ENCODE measurements at places on chromosomes 7 and 10. TPM values are rescaled to one million over a fixed set of nuclear protein-coding genes. Genes with fewer than 3 reads are reported as not detected.

- no peak for DNase-seq
Measured at GRCh38 chr10:117169480-117169879, 27.8 kb upstream of the KCNK18 start.

DNA sequence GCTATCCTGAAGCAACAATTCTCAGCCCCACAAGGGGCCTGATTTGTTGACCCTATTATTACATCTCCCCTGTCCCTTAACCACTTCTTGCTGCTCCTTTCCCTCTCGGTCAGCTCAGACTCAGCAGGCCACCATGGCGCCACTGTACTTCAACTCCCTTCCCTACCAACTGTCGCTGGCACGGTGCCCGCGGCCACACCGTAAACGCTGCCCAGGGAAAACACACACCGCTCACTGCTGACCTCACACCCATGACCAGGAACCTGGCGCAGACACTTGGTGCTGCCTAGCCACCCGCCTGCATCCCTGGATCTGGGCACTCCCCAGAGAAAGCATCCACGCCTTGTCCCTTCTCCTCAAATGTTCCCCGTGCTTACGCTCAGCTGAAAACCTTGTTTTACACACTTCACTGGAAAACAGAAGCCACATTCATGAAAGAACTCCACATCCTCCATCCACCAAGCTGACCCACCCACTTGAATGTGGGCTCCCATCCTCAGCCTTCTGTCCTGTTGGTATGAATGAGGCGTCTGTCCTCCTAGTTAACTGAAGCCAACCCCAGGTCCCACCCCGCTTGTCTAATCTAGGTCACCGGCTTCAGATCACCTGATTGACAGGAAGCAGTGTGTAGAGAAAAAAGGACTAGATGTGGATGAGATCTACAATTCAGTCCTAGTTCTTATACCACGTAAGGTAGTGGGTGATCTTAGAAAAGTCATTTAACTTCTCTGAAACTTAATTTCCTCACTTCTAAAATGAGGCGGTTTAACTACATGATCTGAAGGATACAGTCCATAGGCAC lies 28.5 kb upstream of the CRYGN start:
- DNase-seq = no peak

GRCh38 chr10:69269761-69270160 lies 8.5 kb upstream of the HK1 start:
- DNase-seq = no peak

GRCh38 chr7:41912851-41913567 lies 210.1 kb upstream of the INHBA start:
- DNase-seq = no peak

GRCh38 chr7:85054306-85054705 lies 132.6 kb downstream of the SEMA3D start:
- no peak for DNase-seq

GRCh38 chr7:112985377-112985987 lies 101.1 kb downstream of the GPR85 start:
- DNase-seq = no peak

GRCh38 chr10:131041441-131041840 lies 270.1 kb downstream of the TCERG1L start:
- DNase-seq = peak; percentile 18

- DNase-seq = no peak
Measured at GRCh38 chr10:124063750-124064603, 29.4 kb downstream of the CHST15 start.

- no peak for DNase-seq
Measured at GRCh38 chr10:44883593-44884331, 27.4 kb upstream of the TMEM72 start.

DNA sequence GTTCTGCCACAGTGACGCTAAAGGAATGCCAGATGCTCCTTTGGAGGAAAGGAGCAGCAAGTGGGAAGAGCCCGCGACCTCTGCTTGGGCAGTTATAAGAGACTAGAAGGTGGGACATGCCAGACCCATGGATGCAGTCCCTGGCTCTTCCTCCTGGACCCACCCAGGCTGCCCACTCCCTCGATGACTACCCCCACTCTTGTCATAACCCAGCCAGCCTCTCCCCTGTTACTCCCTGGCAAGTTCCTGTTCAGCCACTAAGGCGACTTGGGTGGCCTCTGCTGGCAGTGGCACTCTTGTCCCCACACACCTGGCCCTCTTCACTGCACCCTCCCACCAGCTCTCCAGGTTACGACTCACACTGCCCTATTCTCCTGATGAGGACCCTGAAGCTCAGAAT lies 33.5 kb downstream of the COL13A1 start:
- no peak for DNase-seq

DNA sequence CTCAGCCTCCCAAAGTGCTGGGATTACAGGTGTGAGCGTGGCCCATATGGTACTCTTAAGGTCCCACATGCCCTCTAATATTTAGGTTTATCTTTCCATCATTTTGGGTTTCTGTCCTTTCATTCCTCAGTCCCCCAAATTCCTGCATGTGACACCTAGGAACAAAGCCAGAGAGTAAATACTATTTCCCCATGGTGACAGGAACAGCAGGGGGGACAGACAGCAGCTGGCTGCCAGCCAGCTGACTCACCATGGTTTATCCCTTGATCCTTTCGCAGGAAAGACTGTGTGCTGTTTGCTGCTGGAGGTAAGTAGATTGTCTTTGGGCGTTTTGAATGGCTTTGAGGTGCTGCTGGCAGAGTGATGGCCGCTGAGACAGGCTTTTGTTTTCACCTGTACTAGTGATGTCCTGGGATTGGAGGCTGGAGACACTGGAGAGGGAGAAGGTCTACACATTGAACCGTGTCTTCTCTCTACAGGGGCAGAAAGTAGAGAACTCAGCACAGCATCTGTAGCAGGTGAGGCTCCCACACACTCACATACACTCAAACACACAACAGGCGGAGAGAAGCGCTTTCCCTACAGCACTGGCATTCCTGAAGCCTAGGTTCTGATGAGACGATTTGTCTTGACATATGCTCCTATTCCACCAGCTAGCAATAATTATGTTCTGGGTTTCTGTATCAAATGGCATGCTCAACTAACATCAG lies 83.7 kb upstream of the EFCAB10 start:
- no peak for DNase-seq

- no peak for DNase-seq
Measured at GRCh38 chr7:5774136-5774535, 7.3 kb downstream of the RNF216 start.

GRCh38 chr7:298743-299142 lies 8.8 kb downstream of the FOXL3 start:
- DNase-seq = no peak

GRCh38 chr10:5840314-5841307 lies 27.4 kb upstream of the GDI2 start:
- DNase-seq = peak; percentile 94

- DNase-seq = no peak
Measured at GRCh38 chr7:129095258-129095657, 40.3 kb upstream of the TNPO3 start.

GRCh38 chr10:70596860-70597809 lies 5.4 kb downstream of the PRF1 start:
- DNase-seq = no peak

GRCh38 chr7:140242057-140243031 lies 65.6 kb upstream of the KDM7A start:
- peak; percentile 84 for DNase-seq

DNA sequence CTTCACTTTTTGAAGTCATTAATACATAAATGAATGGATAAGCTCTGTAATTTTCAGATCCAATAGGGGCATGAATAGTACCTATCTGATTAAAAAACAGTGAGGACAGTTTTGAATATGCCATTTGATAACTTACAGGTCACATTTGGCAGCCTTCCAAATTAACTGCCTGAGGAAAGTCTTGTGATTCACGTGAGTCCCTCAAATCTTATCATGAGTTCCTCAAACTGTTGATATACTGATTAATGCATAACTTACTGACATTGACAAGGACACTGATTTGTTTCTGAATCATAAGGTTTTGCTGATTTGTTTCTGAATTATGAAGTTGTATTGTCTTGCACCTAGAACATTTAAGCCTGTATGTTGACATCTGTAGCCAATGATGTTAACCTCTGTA lies 55.1 kb downstream of the ANKMY2 start:
- no peak for DNase-seq

- DNase-seq = no peak
Measured at GRCh38 chr10:62005687-62006086, 104.2 kb downstream of the ARID5B start.

GRCh38 chr7:105088456-105088855 lies 74.5 kb downstream of the KMT2E start:
- no peak for DNase-seq

- DNase-seq = no peak
Measured at GRCh38 chr7:91608606-91609005, 271.9 kb downstream of the MTERF1 start.

DNA sequence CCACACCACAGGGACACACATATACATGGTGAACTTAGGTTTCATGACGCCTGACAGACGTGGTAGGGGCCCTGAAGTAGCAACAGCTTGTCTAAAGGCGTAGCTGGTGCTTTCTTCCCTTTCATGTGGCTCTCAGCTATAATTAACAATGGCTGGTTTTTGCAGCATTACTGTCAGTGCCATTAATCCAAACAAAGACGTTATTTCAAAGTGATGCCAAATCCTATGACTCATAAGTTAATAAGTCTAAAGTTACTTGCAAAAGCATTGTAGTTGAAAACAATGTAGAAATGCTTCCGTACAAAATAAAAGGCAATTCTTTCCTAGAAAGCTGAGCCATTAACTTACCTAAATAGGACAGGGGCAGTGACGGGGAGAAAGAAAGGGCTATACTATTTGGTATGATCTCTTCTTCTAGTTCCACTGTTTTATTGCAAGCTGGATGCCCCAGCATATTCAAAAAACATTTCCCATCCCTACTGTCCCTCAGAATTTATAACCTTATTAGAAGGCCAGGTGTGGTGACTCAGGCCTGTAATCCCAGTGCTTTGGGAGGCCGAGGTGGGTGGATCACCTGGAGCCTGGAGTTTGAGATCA lies 105.4 kb downstream of the ODAD2 start:
- no peak for DNase-seq

- DNase-seq = peak; percentile 16
Measured at GRCh38 chr10:97571622-97572021, 957 bp upstream of the ANKRD2 start.

- no peak for DNase-seq
Measured at GRCh38 chr10:121736315-121737130, 138.3 kb upstream of the FGFR2 start.

GRCh38 chr7:134712196-134712595 lies 65.5 kb downstream of the BPGM start:
- DNase-seq = no peak

GJD4 gene
- not detected for total RNA-seq

AEBP1 gene
- 106 TPM for total RNA-seq

DHTKD1 gene
- 28.0 TPM for total RNA-seq

SAP25 gene
- 28.0 TPM for total RNA-seq

EN2 gene
- total RNA-seq = not detected

EXOC4 gene
- total RNA-seq = 120 TPM

ZPBP gene
- not detected for total RNA-seq

PTPN20 gene
- 6.3 TPM for total RNA-seq

ARID5B gene
- total RNA-seq = 55.7 TPM

PLXDC2 gene
- total RNA-seq = 49.3 TPM

VWA2 gene
- 0.50 TPM for total RNA-seq

CHPF2 gene
- total RNA-seq = 48.1 TPM

PLPP4 gene
- total RNA-seq = not detected

SPDYE1 gene
- not detected for total RNA-seq
